ENCODE measurements at places on chromosomes 6 and 20.

DNA sequence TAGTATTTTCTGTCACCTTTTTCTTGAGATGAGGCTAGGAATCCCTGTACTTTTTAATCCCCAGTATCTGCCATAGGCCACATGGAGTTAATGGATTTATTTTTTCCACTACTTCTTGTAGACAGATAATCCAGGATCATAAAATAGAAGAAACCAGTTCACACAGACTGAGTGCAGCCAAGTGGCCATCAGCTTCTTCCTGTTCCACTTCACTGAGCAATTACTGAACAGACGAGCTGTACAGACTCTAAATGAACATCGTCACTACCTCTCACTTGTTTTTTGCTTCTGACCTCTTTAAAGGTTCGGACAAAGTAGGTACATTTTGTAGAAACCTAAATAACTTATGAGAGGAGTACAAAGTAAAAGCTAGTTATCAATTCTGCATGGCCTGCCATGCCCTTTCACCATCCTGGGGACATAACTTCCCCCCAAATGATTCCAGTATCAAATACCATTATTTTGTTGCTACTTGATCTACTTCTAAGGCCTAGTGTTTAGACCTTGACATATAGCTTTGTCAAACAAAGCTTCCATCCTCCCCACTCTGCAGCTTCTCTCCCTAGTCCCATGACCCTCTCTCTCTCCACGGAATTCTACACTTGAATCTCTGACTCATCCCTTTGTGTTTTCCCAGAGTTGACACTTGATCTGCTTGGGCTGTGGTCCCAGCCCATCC lies 34.4 kb upstream of the ARHGAP18 start:
- no peak for DNase-seq

DNA sequence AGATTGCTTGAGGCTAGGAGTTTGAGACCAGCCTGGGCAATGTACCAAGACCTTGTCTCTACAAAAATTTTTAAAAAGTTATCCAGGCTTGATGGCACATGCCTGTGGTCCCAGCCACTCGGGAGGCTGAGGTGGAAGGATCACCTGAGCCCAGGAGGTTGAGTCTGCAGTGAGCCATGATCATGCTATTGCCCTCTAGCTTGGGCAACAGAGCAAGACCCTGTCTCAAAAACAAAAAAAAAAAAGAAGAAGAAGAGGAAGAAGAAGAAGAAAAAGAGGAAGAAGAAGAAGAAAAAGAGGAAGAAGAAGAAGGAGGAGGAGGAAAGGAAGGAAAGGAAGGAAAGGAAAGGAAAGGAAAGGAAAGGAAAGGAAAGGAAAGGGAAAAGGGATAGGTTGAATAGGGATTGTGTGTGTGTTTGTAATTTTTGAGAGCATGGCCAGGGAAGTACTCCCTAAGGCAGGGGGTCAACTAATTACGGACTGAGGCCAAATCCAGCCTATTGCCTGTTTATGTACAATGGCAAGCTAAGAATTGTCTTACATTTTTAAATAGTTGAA lies 43.0 kb upstream of the ZNF217 start:
- no peak for DNase-seq

- DNase-seq = no peak
Observed at GRCh38 chr6:158560836-158561320, 987 bp downstream of the TMEM181 start.

DNA sequence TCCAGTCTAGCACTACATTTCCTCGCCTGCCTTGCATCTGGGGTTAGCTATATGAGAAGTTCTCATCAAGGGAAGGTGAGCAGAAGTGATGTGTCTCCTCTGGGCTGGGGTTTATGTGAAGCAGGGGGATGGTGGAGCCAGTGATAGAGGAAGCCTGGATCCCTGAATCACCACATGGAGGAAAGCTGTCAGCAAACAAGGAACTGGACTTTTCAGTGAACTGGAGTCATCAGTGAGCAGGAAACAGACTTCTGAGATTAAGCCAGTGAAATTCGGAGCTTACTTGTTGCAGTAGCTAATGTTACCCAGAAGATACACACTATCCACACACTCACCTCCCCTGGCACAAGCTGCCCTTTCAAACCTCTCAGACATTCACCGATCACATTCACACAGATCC lies 13.4 kb upstream of the TOX2 start:
- DNase-seq = no peak

DNA sequence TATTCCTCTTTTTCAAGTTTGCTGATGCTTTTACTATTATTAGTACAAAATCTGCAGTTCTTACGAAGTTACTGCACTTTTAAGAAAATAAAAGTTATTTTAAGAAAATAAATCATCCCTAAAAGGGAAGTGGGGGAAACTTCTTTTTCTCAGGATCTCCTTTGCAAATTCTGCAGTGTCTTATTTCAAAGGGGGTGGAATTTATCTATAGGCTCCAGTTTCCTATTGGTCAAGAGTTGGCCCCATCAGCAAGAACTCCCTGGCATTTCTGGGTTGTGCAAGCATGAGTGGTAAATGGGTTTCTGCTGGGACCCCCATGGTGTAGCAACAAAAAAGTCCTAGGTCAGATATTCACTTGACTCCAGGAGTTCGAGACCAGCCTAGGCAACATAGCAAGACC lies 136.3 kb upstream of the PRDM1 start:
- DNase-seq = no peak

All from midbrain (tissue), 1 donor.